ENCODE measurements at places on chromosomes 7 and 10.
A peak's percentile ranks its signal among the peaks of the same experiment; 100 is the strongest.

DNA sequence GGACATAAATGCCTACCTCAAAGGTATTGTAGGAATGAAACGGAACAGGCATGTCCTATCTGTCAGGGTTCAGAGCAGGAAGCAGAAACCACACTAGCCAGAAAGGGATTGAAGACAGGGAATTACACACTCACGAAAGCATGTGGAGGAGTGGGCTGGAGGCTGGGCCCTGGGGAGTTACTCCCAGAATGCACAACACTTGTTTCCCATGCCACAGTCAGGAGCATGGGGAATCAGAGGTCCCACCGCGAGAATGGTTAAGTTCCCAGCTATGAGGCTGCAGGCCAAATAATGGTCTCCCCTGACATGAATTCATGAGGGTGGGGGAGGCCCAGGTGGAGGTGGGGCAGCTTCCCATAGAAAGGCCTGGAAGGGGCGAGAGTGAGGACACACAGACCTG is 212.7 kb downstream of the HERPUD2 start:
- DNase-seq = no peak

GRCh38 chr7:42913591-42913990 is 1.7 kb upstream of the C7orf25 start:
- DNase-seq = peak; percentile 36

DNA sequence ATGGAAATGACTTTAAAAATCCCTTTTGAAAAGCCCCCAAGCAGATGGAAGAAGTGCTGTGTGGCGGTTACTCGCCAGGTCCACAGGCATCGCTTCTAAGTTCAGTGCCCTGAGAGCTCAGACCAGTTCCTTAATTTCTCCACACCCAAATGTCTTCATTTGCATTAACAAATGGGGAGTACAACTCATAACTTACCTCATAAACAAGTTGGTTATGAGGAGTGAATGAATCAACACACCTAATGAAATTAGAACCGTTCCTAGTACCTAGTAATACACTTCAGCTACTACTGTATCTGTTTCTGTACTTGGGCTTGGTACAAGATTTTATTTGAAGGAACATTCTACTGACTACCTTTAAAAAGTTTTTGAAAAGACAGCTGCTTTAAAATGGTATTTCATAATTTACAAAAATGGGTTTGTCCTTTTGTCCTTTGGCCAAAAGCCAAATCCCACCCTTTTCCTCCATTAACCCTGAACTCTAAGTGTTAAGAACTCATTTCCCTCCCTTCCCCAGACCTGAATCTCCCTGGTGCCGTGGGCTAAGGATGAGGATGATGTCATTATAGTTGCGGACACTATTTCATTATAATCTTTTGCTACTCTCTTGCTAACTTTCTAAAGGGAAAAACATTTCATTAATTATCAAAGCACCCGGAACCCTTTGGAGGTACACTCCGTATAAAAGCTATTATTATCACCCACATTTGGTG is 221.5 kb upstream of the CELF2 start:
- no peak for DNase-seq

DNA sequence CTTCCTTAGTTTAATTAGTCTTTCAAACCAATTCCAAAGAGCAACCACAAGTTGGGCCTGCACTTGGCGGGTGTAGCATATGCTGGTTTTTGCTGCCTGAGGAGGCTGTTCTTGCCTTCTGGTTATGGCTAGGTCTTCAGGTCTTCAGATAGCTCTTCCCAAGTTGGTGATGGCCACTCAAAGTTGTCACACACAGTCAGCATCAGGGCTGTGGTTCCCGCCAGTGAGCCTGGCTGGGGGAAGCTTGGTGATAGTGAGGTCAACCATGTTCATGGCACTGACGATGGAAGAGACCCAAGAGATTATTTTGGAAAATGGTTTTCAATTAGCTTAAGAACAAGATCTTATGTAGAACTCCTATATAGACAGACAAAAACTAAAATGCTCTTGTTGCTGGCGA is 18.8 kb upstream of the HTR5A start:
- DNase-seq = no peak

GRCh38 chr7:157280216-157280841 is 56.5 kb upstream of the DNAJB6 start:
- DNase-seq = no peak

Measured in CD8-positive, alpha-beta memory T cell (primary cell).